ENCODE measurements at places on chromosomes 4 and X.

- DNase-seq: no peak
These were observed 64.1 kb downstream of the PARM1 start for GRCh38 chr4:74996996-74997395.

DNA sequence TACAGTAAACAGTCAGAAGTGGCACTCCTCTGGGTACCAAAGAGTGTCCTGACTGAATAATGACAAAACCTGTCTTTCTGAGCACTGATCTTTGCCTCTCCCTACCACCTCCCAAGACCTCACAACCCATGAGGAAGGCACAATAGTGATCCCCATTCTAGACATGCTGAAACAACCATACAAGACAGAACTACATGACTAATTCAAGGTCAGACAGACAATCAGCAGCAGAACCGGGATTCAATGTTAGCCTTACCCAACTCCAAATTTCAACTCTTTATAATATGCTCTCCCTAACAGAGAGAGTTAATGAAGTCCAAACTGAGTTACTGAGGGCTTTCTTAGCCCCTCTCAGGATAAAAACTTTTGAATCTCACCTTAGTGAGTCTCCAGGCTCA, 71.0 kb downstream of the IRF2 start:
- DNase-seq: no peak

DNA sequence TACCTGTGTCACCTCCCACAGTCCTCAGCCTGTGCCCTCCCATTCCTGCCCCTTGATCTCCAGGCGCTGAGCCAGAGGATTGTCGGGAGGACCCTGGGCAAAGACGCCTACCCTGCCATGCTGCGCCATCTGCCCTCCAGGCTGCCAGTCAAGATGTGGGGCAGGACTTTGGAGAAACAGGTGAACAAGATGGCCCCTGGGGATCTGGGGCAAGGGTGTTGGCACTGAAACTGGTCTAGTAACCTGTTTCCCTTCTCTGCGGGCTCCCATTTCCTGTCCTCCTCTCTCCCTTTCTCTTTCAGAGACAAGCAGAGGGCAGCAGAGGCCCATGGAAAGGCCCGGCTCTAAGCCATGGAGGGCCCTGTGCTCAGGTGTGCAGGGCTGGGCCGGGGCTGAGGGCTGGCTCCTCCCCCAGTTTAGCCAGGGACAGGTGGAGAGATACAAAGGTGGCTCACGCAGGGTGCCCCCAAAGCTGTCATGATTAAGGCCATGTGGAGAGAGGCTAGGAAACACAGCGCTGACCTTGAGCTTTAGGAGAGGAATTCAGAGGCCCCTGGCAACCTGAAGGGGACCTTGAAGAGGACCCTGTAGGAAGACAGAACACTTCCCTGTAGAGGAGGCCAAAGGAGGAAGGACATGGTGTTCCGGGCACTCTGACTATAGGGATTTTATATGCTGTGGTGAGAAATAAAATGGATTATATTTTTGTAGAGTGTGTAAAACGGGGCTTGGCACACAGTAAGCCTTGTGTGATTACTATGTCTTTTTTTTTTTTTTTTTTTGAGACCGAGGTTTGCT, at the start of gene GLOD5:
TSS of gene GLOD5 (plus strand) at position 74 of the 798 bp plus-strand sequence. CDS start at position 118, 44 bp downstream.
- no peak for DNase-seq

DNA sequence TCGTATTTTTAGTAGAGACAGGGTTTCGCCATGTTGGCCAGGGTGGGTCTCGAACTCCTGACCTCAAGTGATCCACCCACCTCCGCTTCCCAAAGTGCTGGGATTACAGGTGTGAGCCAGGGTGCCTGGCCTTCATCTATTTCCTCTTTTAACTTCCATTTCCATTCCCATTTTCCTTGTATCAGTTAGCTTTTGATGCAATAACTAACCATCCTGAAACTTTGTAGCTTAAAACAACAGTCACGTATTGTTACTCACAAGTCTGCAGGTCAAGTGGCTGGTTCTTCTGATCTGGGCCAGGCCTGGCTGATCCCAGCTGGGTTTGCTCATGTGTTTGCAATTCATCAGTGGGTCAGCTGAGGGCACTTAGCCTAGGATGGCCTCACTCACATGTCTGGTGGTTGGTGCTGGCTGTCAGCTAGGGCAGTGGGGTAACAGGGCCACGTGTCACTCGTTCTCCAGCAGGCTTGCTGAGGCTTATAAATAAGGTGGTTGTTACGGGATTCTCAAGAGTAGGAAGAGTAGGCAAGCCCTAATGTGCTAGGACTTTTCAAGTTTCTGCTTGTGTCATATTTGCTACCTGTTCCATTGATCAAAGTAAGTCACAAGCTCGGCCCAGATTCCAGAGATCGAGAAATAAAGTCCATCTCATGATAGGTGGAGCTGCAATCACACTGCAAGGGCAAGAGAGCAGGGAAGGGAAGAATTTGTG, 88.2 kb downstream of the SOWAHB start:
- DNase-seq: no peak

DNA sequence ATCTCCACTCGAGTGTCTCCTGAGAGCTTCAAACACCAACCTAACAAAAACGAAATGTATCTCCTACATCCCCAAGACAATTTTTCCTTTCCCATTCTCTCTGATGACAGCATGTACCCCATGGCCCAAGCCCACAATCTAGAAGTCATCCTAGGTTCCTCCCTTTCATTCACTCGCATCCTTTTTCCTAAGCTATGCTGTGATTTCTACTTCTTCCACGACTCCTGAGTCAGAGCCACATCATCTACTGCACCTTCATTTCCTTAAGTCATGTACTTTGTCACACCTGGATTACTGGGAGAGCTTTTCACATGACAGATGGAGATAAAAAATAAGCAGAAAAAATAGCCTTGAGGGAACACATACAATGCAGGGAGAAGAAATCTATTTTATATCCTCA, 20.1 kb downstream of the C4orf36 start:
- DNase-seq: no peak

DNA sequence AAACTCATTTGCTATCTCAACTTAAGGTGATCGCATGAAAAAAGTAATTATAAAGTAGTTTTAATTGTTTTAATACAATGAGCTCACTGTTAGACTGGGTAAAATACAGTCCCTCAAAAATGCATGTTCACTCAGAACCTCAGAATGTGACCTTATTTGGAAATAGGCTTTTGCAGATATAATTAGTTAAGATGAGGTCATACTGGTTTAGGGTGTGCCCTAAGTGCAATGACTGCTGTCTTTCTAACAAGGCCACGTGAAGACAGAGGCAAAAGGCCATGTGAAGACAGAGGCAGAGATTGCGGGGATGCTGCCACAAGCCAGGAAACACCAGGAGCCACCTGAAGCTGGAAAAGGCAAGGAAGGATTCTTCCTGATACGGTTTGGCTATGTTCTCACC, 262.1 kb downstream of the NKX6-1 start:
- DNase-seq: no peak

DNA sequence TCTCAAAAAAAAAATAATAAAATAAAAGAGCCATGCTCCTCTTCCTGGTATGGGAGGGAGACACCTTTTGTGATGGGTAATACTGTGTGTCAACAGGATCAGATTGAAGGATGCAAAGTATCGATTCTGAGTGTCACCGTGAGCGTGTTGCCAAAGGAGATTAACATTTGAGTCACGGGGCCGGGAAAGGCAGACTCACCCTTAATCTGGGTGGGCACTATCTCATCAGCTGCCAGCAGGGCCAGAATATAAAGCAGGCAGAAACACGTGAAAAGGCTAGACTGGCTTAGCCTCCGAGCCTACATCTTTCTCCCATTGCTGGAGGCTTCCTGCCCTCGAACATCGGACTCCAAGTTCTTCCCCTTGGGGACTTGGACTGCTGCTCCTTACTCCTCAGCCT, 95.4 kb downstream of the SHOX start:
- no peak for DNase-seq

DNA sequence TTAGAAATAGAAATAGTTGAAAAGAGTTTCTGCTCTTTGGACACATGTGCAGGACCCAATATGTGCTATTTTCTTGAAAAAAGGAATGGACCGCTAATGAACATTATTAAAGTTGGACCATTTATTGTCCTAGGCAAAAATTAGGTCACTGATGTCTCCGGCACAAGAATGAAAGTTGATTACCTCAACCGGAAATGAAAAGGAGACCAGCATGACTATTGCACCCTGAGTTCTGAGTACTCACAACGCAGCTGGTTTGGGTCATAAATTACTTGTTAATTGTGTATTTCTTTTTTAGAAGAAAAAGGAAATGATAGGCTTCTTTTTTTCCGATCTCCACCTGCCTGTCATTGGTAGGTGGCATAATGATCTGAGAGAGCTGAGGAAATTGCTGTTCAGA, 232.7 kb downstream of the ARHGAP24 start:
- no peak for DNase-seq

DNA sequence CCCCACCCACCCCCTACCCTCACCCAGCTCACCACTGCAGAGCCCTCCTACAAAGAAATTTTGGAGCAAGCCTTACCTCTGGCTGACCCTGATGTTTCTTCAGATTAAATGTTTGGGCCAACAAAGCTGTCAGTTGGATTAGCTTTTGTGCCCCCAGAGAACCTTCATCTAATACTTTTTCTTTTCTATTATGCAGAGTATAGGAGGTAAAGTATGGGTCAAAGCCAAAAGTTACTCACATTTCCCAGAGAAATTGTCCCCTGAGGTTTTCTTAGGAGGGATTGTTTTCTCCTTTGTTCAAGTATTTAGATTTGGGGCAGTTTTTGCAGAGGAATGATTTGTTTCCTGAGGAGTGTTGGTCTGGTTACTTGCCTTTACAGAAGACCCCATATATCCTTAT, 69.5 kb downstream of the AASDH start:
- DNase-seq: no peak

DNA sequence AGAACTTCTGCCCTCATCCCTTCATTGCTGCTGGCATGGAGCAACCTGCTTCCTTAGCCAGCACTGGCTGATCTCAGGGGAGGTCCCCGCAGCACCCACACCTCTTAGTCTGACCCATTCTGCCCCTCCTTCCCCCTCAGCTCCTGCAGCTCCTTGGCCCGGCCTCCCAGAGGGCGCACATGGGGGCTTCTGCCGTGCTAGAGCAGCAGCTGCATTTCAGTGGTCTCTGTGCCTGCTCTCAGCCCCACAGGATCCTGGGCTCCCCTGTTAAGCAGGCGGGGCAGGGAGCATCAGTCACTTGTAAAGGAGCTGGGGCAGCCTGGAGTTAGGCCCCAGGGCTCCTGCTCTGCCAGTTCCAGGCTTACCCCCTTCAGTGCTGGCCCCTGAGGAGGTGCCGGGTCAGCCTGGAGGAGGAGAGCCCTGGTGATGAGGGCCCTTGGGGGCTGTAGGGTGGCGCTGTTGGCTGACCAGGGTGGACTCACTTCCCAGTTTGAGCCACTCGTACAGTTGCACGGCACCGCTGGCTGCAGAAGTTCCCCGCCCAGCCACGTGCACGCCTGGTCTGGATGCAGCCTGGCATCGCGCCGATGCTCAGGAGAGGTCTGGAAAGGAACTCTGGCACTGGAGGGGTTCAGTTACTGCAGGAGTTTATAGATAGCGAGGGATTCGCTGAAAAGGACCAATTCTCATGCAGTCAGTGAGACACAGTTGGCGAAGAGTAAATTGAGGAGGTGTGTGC, 85.1 kb upstream of the PSAPL1 start:
- no peak for DNase-seq

DNA sequence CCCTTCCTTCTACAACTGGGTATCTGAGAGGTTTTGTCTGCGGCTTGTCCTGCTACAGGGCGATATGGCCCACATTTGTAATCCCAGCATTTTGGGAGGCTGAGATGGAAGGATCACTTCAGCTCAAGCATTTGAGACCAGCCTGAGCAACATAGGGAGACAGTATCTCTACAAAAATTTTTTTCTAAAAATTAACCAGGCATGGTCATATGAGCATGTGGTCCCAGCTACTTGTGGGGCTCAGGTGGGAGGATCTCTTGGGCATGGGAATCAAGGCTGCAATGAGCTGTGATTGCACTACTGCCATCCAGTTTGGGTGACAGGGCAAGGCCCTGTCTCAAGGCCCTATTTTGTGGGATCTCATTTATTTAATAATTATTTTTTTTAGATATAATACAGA, 420.6 kb upstream of the PABPC4L start:
- no peak for DNase-seq

DNA sequence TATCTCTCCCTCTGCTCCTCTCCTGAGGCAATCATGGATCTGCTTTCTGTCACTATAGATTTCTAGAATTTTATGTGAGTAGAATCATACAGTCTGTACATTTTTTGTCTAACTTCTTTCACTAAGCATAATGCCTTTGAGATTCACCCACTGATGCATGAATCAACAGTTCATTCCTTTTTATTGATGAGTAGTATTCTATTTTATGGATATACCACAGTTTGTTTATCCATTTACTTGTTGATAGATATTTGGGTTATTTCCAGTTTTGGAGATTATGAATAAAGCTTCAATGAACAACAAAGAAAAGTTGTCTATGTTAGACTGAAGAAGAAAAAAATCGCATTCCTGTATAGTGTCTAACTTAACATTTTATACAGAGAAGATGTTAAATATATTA, 30.5 kb downstream of the PHKA1 start:
- DNase-seq: no peak

DNA sequence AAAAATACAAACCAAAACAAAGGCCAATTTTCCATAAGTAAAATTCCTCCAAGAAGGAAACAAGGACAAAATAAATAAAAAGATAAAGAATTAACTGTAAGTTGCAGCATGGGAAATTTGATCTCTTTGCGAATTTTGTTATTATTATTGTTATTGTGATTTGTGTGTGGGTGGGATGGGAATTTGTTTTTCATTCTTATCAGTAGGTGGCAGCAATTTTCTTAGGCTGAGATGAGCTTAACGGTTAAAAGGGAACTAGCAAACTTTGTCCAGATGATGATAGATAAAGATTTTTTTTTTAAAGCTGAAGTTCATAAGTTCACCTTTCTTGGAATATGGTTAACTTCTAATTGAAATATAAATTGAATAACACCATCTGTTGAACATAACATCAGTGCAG, 83.2 kb upstream of the IL1RAPL2 start:
- no peak for DNase-seq

DNA sequence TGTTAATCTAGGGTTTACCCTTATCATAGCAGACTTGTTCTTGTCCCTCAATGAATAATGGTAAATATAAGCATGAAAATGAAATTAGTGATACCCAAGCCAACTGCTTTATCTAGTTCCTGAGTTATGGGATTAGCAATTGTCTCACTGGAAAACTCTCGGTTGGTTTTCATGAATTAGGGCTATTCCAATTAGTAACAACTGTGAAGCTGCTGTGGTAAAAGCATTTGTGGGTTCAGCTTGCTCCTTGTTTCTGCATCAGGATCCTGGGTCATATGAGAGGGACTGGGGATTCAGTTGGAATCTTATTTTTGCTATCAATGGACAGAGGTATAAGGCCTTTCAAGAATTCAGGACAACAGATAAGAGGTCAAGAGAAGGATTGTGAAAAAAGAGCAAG, 50.2 kb downstream of the DCX start:
- no peak for DNase-seq
